ENCODE measurements at places on chromosomes 2 and 18.
A peak's percentile ranks its signal among the peaks of the same experiment; 100 is the strongest.

GRCh38 chr2:172299741-172300140 lies 127.6 kb upstream of the ITGA6 start:
- DNase-seq: no peak

- no peak for DNase-seq
These were observed 119.9 kb upstream of the THUMPD2 start for GRCh38 chr2:39898934-39899333.

- DNase-seq: no peak
These were observed 827.7 kb downstream of the SOCS6 start for GRCh38 chr18:71116535-71116934.

- DNase-seq: no peak
These were observed 822 bp downstream of the PSMG2 start for GRCh38 chr18:12703664-12704063.

GRCh38 chr2:33475224-33476130 lies 972 bp upstream of the RASGRP3 start:
- DNase-seq: peak; percentile 23

GRCh38 chr2:67412424-67412823 lies 15.3 kb downstream of the ETAA1 start:
- no peak for DNase-seq

DNA sequence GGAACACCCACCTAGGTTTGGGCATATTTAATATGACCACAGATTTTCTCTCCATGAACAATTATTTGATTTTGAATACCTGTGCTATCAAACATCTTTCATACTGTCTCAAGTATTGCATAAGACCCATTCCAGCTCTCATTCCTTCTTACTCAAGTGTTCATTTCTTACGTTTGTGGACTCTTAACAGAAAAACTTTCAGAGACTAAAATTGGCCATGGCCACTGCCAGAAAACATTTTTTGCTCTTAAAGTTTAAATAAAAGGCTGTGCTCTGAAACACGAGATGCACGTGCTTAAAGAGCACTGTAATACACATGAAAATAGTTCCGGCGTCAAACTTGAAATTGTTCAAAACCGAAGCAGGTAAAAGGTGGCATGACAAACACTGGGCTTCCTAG lies 89.3 kb downstream of the LIMS1 start:
- DNase-seq: no peak

- peak; percentile 96 for DNase-seq
These were observed 79.2 kb downstream of the LAMA1 start for GRCh38 chr18:7038330-7038851.

DNA sequence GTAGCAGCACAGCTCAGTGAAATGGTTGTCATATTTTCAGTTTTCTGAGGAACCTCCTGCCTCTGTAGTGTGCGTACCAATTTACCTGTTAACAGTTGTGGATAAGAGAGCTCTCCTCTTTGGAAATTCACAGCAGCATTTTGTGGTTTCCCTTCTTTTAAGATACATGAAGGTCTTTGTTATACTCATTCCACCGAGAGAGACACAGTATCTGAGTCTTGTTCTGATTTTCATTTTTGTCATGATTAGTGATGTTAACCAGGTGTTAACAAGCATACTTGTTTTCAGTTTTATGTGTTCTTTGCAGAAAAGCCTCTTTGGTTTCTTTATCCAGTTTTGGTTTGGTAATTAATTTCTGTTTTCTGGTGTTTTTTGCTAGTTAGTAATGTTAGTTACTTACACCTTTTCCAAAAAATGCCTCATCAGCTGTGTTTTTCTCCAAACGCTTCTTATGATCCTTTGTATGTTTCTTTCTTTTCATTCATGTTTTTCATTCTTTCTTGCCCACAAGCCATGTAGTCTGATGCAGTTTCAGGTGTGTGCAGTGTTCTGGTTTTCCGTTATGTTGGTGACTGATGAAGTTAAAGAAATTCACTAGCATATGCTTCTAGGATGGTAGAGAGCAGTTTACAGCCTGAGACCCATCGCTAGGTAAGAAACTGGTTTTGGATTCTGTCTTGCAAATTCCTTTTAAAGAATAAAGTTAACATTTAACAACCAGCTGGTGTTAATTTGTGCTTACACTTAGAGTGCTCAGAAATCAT lies 30.1 kb downstream of the CCDC74A start:
- no peak for DNase-seq

- DNase-seq: no peak
These were observed 38.8 kb downstream of the GCG start for GRCh38 chr2:162113088-162113775.

GRCh38 chr2:54371460-54372065 lies 84.6 kb upstream of the SPTBN1 start:
- no peak for DNase-seq

DNA sequence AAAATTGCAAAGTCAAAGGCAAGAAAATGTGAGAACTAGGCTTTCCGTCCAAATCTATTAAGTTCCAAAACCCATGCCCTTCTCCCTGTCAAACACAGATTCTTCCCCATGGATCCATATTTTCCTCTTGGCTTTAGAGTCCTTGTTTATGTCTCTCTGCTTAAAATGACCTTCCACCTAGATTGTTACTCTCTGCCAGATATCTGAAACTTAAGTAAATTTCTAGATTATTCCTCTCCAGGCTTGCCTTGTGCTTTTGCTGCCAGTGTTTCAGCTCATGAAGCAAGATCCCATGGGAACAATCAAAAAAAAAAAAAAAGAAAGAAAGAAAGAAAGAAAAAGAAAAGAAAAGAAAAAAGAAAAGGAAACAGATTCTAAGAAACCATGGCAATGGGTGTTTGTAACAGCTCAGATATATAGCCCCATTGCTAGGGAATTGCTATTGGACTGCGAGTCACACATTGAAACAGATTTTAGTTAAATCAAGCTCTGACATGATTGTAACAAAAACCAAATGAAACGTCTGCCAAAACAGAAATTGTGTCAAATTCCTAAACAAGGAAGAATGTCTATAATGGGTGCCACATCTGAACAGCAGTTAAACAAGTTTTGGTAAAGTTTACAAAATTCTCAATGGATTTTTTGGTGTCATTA lies 660.7 kb upstream of the CNTNAP5 start:
- no peak for DNase-seq

GRCh38 chr2:8172661-8173060 lies 509.2 kb upstream of the ID2 start:
- DNase-seq: no peak

GRCh38 chr2:21396252-21396651 lies 272.5 kb downstream of the TDRD15 start:
- no peak for DNase-seq

DNA sequence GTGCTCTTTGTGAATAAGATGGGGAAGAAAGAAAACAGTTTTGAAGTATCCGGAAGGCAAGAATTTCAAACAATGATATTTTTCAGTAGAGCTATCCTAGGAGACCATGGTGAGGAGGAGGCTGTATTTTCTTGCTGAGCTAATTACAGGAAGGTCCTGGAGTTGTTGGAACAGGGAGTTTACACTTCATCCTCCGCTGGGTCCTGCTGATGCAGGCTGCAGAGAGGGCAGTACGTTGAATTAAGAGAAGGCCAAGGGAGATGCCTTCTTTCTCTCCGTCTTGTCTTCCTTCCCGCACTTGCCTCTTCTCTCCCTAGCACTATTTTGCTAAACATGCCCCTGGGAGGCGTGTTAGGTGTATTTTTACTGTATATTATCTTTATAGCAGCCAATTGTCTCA lies 60.0 kb upstream of the EDAR start:
- no peak for DNase-seq

- DNase-seq: no peak
These were observed 12.7 kb upstream of the DUSP2 start for GRCh38 chr2:96157649-96158553.

DNA sequence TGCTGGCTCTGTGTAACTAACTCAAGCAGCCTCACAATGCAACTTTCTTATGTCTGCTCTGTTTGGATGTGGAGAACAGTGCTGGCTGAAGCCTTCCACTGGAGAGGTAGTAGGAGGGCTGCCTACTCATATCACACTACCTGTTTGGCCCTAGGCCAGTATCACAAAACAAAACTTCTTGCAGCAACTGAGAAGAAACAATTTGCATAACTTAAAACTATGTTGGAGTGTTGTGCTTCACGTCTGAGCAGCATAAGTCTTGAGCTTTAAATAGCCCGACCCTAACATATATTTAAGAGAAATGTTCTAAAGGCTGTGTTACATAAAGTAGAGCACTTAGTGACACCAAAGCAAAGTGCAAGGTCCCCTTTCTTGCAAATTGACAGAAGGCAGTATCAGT lies 204.9 kb upstream of the ACVR2A start:
- no peak for DNase-seq

DNA sequence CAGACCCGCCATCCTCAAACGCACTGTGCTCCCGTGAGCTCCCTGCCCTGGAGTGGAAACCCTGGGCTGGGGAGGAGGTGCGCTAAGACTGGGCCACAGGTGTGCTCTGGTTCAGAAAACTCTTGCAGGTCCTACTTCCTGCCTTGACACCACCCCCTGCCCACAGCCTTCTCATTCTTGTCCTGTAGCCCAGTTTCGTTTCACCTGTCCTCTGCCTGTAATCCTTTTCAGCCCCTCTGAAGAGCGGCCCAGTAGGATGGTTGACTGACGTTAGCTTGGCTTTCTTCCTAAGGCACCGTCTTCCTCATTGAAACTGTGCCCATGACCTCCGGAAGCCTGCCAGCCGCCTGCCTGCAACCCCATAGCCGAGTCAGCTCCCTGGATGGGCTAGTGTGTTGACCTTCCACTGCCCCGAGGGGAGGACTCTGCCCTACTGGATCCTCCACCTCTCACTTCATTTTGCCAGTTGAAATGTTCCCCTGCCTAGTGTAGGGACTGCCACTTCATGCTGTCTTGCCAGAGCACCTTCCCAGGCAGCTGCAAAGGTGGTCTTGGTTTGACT lies 116.9 kb downstream of the AGAP1 start:
- DNase-seq: no peak

GRCh38 chr18:24868311-24868710 lies 407.9 kb downstream of the HRH4 start:
- peak; percentile 2 for DNase-seq

- no peak for DNase-seq
These were observed 26.4 kb downstream of the ST3GAL5 start for GRCh38 chr2:85862426-85862825.

DNA sequence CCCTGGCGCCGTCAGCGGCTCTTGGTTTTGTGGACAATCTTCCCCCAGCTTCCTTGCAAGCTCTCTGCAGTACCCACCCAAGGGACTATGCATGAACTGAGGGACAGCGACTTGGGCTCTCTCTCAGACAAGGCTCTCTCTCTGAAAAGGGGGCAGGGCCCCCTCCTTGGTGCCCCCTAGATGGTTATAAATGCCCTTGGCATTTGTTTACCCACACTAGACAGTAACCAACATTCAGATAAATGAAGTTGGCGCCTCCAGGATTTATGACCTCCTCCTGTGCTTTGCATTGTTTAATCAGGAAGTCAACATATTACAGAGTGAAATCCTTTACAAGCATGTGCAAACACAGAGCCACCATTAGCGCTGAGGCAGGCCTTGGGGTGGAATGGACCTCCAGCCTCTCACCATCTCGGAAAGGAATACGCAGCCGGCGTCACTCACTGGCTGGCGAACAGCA lies 547.4 kb upstream of the ID2 start:
- DNase-seq: no peak

DNA sequence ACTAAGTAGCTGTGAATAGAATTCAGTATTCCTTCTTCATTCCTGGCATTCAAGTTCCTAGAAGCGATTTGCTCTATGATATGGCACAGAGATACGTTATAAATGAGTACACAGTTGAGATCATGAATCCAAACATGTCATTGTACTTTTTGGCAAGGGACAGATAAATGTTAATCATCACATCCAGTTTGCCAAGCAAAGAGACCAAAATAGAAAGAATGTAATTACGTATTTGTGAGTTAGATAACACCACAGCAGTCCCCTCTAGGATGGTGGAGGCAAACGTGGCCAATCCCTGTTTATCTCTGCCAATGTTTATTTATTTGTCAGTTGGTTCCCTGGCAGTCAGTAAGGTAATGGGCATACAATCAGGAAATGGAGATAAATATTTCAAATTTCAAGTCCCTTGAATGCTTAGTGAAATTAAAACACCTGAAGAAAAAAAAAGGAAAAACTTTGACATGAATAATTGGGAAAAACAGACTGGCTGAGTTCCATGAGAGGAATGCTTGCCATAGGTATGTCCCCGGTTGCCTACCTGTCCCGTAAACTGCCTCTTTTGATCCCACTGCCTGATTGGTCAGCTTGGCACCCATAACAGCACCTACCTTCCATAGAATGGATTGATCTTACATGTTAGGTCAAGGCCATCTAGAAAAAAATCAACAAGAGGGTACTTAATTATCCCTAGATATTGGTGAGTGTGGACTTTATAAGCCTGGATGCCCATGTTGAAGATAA lies 451.1 kb upstream of the NETO1 start:
- no peak for DNase-seq

DNA sequence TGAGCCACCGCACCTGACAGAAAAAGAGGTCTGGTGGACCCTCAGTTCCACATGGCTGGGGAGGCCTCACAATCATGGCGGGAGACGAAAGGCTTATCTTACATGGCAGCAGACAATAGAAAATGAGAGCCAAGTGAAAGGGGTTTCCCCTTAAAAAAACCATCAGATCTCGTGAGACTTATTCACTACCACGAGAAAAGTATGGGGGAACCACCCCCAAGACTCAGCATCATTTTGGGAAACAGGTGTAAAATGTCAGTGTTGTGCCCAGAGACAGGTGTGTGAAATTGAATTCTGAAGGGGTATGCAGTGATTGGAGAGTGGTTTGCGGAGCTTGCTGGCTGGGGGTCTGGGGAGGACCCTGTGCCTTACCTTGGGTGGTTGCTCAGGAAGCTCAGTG lies 4.6 kb upstream of the D2HGDH start:
- DNase-seq: no peak

DNA sequence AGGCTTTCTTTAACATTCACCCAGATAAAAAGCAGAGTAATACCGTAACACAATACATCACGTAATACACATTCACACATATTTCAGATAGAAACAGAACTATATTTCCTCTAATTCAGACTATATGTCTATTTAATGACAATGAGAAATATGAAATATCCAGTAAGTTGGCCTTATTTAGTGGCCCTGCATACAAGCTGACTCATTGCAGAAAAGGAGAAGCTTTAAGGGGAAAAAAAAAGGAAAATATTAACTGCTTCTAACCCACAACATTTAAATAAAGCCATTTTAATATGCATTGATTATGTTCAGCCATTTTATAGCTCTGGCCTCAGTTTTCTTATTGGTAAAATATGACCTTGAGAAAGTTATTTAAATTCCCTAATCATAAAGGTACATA lies 94.8 kb downstream of the PPP1R1C start:
- DNase-seq: no peak

- no peak for DNase-seq
These were observed 146.1 kb downstream of the SEPTIN10 start for GRCh38 chr2:109467701-109468100.
